ENCODE measurements at places on chromosomes 4 and X. TPM values are rescaled to one million over a fixed set of nuclear protein-coding genes. Genes with fewer than 3 reads are reported as not detected.

DNA sequence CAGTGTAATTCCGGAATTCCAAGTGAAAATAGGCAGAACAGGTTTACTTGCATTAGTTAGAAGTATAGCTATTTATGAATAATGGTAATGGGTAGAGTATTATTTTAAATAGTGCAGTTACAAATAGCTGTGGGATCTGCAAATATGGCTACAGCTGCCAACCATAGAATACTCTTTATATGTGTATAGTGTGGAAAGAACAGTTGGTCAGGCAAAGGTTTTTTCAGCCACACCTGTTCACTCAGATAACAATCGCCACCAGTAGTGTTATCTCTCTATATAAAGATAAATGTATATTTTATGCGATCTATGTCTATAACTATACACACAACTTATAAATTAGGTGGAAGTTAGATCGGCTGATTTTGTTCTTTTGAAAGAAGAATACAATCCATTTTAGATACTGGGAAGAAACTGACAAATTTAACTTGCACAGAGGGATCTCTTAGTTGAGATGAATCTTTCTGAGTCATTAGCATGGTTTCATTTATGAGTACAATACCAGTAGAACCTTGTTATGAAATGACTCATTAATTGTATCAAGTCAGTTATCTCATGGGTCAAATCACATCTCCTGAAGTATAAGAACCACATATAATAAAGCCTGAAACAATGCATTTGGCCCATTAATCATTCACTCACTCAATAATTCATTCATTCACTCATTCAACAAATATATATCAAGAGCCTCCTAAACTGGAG lies 100.9 kb upstream of the NR3C2 start:
- H3K27me3 ChIP-seq = no peaks in the 10 kb centered on the region
- peak overlapping the region; percentile 1 for H3K27ac ChIP-seq
- H3K4me3 ChIP-seq = no peak overlapping the region
- H3K4me1 ChIP-seq = no peaks in the 10 kb centered on the region
- no peaks in the 10 kb centered on the region for H3K36me3 ChIP-seq

DNA sequence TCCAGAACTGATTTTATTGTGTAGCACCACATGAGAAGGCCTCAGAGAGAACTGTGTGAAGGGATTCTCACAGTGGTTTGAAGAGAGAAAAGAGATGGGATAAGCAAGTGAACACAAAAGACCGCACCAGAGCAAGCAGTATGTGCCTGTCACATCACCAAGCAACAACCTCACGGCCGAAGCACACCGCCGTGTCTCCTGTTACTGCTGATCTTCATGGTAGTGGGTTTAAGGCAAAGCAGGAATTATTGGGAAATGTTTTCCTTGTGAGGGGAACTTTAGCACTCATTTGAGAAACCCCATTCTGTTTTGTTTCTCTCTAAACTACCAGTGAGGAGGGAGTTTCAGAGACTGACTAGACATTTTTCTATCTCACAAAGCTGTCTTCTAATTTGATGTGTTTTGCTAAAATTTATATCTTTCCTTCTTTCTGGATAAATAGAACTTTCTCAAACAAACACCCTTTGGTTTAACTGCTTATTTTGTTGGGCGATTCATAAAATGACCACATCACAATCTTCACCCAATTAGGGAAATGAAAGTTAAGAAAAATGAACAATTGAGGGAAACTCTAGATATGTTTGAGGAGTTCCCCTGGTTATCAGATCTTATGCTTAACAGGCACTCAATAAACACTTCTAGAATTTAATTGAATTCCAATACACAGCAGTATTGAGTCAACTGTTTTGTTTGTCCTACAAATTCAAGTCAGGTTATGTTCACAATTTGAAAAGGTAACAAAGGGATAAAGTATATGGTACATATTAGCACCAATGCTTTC lies 16.5 kb downstream of the SH3KBP1 start:
- H3K4me1 ChIP-seq = no peaks in the 10 kb centered on the region
- no peak for DNase-seq
- no peak overlapping the region for H3K27ac ChIP-seq
- no peaks in the 10 kb centered on the region for H3K27me3 ChIP-seq

DNA sequence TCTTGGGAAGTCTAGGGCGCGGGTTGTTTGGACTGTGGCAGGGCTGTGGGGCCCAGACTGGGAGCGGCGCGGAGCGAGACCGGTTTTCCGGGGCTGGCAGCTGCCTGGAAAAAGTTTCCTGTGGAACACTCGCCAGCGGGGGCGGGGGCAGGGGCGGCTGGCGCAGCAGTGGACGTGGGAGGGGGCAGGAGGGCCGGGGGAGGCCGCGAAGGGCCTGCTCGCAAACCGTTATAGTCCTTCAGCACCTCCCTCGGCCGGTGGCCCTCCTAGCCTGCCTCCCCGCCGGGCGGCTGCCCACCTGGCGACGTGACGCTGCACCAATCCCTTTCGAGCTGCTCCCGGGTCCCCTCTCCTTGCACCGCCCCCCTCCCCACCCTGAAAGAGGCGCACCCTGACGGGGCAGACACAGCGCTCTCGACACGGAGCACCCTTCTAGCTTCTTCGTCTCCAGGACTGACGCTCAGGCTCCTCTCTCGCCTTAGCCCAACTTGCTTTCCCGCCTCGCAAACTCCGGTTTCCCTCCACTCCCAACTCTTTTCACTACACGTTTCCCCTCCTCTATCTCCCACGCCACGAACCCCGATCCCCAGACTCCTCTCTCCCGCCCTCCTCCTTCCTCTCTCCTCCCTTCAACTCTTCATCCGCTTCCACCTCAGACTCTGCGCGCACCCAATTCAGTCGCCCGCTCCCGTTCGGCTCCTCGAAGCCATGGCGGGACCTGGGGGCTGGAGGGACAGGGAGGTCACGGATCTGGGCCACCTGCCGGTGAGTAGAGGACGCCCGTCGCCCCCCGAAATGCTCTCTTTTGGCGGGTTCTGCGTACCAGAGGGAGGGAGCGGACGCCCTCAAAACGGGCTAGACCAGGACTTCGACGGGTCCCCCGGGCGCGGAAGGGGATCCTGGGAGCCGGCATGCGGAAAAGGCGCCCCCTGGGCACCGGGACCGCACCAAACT lies at the start of gene NRK:
Gene NRK, plus strand, starts transcription at position 402 of the 954 bp plus-strand sequence. Its CDS starts 307 bp downstream, at position 709.
- H3K4me1 ChIP-seq = no peaks in the 10 kb centered on the region
- no peak within 1 kb of the TSS for H3K27ac ChIP-seq
- peak within 1 kb of the TSS; percentile 14 for H3K4me3 ChIP-seq
- H3K36me3 ChIP-seq = no peaks in the 10 kb centered on the region
- H3K27me3 ChIP-seq = no peaks in the 10 kb centered on the region

FAM9B gene
- total RNA-seq = not detected

DNA sequence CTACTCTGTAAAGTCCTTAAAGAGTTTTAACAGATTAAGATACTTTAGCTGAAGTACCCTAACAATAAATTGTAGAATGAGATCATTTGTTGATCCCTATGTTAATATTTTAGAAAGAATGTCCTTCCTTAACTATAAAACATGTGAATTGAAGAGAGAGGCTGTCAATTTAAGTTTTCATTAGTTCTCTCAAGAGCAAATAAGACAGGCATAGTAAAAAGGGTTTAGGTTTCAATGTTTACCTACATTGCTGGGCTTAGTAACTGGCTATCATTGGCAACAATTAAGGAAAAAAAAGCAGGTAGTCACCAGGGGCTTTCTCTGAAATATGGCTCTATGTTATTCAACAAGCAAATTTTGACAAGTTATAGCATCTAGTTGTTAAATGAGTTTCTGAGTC lies 91.5 kb downstream of the ATRX start:
- no peak overlapping the region for H3K4me3 ChIP-seq
- H3K4me1 ChIP-seq = no peaks in the 10 kb centered on the region
- no peaks in the 10 kb centered on the region for H3K27me3 ChIP-seq
- H3K36me3 ChIP-seq = no peaks in the 10 kb centered on the region
- H3K27ac ChIP-seq = no peak overlapping the region
- no peak for DNase-seq

DNA sequence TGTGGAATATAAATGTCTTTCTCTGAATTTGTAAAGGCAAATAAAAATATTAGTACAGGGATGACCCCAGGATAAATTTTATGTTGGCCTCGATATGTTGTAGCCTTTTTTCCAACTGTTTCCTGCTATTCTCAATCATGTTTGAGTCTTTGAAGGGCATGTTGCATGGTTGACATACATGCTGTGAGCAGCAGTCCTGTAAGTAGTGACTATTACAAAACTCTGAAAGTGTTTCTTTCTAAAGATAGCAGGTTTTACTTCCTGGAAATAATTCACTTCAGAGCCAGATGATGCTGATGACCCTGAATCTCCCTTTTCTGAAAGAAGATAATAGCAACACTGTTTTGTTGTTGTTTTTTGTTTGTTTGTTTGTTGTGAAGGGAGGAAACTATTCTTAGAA lies 393.0 kb upstream of the GNPDA2 start:
- H3K4me3 ChIP-seq = no peak overlapping the region
- no peak for DNase-seq
- H3K36me3 ChIP-seq = no peaks in the 10 kb centered on the region
- no peaks in the 10 kb centered on the region for H3K27me3 ChIP-seq

USP51 gene
- total RNA-seq = 0.18 TPM

- H3K4me1 ChIP-seq = no peaks in the 10 kb centered on the region
- no peaks in the 10 kb centered on the region for H3K36me3 ChIP-seq
- H3K27me3 ChIP-seq = no peaks in the 10 kb centered on the region
- H3K27ac ChIP-seq = no peak overlapping the region
Observed at GRCh38 chr4:129682586-129682985, 586.6 kb downstream of the C4orf33 start.

MRPS18C gene
- 19.6 TPM for total RNA-seq

OPRPN gene
- total RNA-seq = not detected

MTNR1A gene
- total RNA-seq = not detected

COX7B2 gene
- not detected for total RNA-seq

MAGEA1 gene
- not detected for total RNA-seq

Data from Peyer's patch (tissue), 4 donors.